ENCODE measurements at places on chromosomes 1 and 21.

DNA sequence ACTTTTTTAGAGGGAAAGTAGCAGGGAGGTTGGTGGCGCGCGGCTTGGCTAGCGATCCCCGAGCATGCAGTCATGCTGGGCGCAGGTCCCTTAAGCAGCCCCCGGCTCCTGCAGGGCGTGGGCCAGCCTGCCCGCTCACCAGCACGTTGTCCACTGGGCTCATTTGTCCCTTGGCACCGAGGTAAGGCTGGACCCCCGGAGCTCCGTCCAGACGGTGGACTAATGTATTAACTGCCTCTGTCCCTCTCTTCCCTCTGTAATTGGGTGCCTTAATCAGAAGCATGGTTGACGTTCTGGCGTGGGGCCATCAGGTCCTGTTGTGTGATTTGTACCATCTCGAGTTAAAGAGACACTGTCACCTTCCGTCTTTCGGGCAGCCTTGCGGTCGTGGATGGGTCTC lies 17.7 kb downstream of the TMEM201 start:
- no peak for DNase-seq

GRCh38 chr1:14681182-14681581 lies 82.7 kb downstream of the KAZN start:
- DNase-seq: no peak

DNA sequence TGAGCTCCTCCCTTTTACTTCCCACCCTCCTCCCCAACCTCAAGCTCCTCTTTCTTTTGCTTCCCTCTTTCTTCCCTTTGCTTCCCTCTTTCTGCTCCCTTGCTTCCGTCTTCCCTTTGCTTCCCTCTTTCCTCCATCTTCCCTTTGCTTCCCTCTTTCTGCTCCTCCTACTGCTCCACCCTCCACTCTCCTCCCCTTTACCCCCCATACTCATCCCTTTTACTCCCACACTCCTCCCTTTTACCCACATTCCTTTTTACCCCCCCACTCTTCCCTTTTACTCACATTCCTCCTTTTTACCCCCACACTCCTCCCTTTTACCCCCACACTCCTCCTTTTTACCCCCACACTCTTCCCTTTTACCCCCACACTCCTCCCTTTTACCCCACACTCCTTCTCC lies 30.2 kb downstream of the PGBD5 start:
- no peak for DNase-seq

DNA sequence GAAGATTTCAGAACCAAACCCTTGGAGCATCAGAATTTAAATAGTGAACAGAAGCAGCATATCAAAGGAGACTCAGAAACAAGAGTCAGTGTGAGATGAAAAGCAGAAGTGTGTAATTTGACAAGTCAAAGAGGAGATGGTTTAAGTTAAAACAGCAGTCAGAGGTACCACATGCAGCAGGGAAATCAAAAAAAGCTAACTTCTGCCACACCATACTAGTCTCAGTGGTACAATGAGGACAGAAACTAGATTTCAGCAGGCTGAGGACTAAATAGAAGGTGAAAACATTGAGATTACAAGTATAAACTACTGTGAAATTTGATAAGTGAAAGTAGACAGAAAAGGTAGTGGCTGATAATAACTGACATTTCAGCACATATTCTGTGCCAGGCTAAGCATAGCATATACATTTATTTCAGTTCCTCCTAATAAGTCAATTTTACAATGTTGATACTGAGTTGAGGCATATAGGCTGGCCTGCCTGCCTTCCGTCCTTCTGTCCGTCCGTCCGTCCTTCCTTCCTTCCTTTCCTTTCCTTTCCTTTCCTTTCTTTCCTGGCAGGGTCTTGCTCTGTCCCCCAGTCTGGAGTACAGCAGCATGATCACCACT lies 12.6 kb downstream of the SUCO start:
- DNase-seq: no peak

GRCh38 chr1:241696172-241696814 lies 44.2 kb downstream of the WDR64 start:
- no peak for DNase-seq

DNA sequence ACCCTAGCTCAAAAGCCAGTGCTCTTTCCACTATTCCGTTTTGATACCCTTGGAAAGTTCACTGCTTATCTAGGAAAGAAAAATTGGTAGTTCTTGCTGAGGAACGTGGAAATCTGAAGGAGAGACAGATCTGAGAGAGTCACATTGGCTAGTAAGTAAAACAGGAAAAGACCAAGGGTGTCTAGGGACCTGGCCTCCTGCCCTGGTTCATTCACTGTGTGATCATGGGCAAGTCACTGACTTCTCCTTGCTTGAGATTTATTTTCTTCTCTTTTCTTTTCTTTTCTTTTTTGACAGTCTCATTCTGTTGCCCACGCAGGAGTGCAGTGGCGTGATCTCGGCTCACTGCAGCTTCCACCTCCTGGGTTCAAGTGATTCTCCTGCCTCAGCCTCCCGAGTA lies 90.8 kb downstream of the NFIA start:
- no peak for DNase-seq

GRCh38 chr1:25748531-25749205 lies 51.3 kb upstream of the SELENON start:
- DNase-seq: no peak

- DNase-seq: no peak
Measured at GRCh38 chr1:228463559-228464455, 23.4 kb upstream of the RNF187 start.

GRCh38 chr21:24590261-24590660 lies 1017.0 kb downstream of the MRPL39 start:
- DNase-seq: no peak

GRCh38 chr1:17893891-17894631 lies 138.9 kb downstream of the ACTL8 start:
- no peak for DNase-seq

GRCh38 chr1:198465201-198466144 lies 75.0 kb downstream of the ATP6V1G3 start:
- DNase-seq: no peak

DNA sequence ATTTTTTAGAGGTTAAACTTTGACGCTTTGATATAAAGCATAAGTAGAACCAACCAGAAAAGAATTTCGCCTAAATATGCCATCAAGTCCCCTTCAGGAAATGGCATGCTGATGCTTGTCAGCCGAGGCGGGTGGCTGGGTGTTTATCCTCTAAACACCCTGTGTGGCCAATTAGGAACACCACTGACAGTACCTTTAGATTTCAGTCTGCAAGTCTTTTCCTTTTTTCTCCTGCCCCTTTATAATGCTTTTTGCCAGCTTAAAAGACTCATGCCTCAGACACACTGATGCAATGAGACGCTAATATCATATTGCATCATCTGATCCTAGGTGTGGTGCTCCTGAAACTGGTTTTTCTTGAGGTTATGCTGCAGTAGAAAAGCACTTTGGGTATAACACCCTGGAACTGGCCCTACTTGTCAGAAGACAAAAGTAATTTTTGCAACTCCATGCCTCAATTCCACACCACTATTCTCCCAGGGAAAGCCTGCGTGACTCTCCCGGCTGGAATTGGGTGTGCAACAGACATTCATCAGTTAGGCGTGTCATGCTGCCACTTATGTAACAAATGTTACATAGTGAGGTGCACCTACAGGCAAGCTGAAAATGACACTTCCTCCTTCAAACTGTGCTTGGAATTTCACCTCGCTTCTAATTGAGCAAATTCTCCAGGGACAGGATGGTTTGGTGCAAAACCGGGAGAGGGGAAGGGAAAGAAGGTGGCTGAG lies 2.0 kb upstream of the RCC2 start:
- DNase-seq: no peak

- no peak for DNase-seq
Measured at GRCh38 chr21:32786826-32787225, 15.3 kb upstream of the PAXBP1 start.

GRCh38 chr1:32350785-32351398 lies 11.4 kb downstream of the FAM229A start:
- no peak for DNase-seq

DNA sequence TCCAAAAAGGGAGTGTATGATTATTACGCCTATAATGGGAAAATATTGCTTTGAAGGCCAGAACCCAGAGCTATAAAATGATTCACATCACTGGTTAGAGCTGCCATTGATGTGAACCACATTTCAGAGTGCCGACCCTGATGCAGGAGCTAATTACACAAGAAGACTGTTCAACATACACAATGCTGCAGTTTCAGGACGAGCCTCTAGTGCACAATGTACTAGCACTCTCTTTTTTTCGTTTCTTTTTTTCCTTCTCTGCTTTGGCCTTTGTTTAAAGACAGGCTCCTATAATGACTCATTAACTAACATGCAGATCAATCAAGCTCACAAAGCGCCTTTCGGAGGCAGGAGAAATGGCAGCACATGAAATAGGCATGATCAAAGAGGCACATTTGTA lies 66.0 kb upstream of the HMGB4 start:
- no peak for DNase-seq

DNA sequence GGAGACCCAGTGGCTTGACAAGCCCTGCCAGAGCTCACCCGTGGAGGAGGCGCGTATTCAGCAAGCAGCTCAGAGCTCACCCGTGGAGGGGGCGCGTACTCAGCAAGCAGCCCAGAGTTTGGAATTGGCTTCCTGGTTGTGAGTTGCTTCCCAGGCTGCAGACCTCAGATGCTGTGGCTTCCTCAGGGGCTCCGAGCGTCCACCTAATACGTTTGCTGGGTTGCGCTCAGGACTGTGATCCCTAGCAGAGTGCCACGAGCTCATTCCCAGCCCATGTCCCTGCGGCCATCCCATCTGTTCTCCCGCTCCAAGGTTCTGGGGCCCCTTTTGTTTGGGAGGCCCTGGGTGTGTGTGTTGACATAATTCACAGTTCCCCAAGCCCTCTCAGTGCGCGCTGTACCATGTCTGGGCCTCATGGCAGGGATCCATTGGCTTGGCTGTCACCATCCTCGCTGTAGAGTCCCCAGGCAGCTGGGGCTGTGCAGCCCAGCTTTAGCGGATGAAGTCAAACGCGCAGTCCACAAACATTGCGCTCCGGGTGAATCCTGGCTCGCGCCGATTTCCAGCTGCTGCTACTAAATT lies 3.6 kb downstream of the AJAP1 start:
- no peak for DNase-seq

- no peak for DNase-seq
Measured at GRCh38 chr1:223472057-223472456, 78.8 kb downstream of the CCDC185 start.

DNA sequence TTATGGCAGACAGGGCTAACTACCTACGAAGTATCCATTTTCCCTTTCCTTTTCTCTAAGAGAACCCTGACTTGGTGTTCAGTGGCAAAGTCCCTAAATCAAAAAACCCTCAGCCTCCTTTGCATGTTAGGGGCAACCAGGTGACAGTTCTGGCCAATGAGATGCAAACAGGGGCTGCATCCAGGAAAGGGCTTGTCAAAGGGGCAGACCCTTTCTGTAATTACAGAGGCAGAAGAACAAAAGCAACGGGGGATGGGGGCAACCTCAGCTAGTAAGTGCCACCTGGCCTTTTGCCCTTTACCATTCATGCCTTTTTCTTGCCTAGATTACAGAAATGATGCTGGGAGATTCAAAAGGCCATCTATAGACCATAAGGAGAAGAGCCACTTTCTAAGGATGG lies 34.4 kb downstream of the GLUL start:
- no peak for DNase-seq

- no peak for DNase-seq
Measured at GRCh38 chr1:12556957-12557935, 60.8 kb downstream of the DHRS3 start.

DNA sequence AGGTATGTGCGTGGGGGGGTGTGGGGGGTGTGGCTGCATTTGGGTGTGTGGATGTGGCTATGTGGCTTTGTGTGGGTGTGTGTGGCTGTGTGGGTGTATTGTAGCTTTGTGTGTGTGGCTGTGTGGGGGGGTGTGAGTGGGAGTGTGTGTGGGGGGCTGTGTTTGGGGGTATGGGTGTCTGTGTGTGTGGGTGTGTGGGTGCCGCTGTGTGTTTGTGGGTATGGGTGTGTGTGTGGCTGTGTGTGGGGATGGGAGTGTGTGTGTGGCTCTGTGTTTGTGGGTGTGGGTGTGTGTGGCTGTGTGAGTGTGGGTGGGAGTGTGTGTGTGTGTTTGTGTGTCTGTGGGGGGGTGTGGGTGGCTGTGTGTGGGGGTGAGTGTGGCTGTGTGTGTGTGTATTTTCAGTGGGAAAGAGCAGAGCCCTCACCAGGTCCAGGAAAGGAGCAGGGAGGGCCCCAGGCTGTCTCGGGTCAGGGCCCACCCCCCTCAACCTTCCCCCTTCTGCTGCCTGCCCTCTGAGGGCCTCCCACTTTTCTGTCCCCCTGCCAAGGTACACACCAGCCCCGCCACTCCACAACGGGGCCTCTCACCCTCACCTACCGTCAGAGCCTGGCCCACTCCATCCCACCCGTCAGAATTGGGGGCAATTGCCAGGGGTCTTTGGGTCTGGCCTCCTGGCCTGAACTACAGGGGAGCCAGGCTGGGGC lies 1.9 kb upstream of the COL8A2 start:
- no peak for DNase-seq

- DNase-seq: no peak
Measured at GRCh38 chr1:6890686-6891085, 105.4 kb downstream of the CAMTA1 start.

DNA sequence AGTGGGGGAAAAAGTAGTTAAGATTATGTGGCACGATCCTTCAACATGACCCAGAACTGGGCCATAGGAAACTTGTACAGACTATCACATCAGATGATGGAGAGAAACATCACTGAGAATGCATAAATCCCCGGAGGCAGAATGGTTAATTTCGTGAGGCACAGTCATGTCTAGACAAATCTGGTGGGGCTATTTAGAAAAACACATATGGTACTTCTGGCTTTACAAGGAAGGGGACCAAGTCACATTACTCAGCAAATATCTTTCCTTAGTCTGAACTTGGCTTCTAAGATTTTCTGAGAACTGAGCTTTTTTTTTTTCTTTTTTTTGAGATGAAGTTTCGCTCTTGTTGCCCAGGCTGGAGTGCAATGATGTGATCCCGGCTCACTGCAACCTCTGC lies 9.2 kb upstream of the UQCRHL start:
- DNase-seq: no peak

DNA sequence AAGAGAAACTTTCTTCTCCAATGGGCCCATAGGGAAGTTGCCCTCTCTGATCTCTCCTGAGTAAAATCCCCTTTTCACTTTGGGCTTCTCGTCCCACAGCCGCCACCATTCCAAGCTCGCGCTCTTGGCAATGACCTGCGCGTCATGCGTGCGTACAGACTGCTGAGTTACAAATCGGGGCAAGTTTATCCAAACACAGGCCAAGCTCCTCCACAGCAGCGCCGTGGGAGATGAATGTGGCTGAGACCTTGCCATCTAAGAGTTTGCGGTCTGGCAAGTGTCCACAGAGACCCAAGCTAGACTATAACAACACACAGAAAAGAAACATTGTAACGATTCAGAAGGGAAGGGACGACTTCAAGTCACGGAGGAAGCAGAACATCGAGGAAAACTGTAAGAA lies 116.3 kb upstream of the SOD1 start:
- DNase-seq: no peak

DNA sequence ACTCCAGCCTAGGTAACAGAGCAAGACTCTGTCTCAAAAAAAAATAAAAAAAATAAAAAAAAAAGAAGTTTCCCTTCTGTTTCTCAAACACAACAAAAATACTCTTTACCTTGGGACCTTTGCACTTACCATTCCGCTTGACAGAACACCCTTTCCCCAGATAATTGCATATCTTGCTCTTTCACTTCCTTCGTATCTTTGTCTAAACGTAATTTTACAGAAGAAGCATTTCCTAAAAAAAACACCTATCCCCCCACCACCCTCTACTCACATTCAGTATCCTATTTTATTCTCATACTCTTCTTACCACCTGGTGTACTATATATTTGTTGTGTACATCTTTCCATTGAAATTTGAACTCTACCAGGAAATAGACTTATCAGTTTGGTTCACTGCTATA lies 32.7 kb downstream of the ASH1L start:
- no peak for DNase-seq

- no peak for DNase-seq
Measured at GRCh38 chr1:92365378-92366039, 66.7 kb downstream of the RPAP2 start.

GRCh38 chr21:37367336-37367702 lies 746 bp downstream of the DYRK1A start:
- DNase-seq: no peak
